ENCODE measurements at places on chromosomes 11 and 22.

- no peak for DNase-seq
Measured at GRCh38 chr11:29432719-29433325, 584.0 kb downstream of the KCNA4 start.

GRCh38 chr11:17531071-17531600, 13.1 kb downstream of the USH1C start:
- no peak for DNase-seq

- no peak for DNase-seq
Measured at GRCh38 chr11:78219493-78220217, 30.9 kb downstream of the USP35 start.

GRCh38 chr22:40238425-40239344, 61.0 kb downstream of the TNRC6B start:
- no peak for DNase-seq

DNA sequence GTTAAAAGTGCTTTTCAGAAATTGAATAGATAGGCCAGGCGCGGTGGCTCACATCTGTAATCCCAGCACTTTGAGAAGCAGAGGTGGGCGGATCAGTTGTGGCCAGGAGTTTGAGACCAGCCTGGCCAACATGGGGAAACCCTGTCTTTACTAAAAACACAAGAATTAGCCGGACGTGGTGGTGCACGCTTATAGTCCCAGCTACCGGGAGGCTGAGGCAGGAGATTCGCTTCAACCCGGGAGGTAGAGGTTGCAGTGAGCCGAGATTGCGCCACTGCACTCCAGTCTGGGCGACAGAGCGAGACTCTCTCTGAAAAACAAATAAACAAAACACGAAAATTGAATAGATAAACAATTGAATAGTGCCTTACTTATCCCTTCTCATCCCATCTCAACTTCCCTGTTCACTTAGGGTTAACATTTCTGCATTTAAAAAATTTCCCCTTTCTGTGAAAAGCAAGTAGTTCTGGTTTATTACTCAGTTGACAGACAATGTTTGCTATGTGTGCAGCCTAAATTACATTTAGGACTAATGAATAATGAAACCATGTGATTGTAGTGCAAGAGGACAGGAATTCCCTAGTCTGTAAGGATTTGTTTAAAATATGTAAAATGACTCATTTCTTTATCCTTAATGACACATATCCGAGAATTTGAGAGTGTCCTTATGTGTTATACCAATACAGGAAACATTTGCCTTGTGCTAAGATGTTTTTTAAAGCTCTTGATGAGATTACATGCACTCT, 6.0 kb downstream of the RNF169 start:
- no peak for DNase-seq

GRCh38 chr11:88596786-88597185, 259.2 kb upstream of the CTSC start:
- no peak for DNase-seq

GRCh38 chr22:37822079-37822833, 926 bp upstream of the GALR3 start:
- DNase-seq: no peak

GRCh38 chr11:47127213-47127612, 49.5 kb downstream of the ARFGAP2 start:
- no peak for DNase-seq

GRCh38 chr11:82765466-82766034, 31.9 kb upstream of the FAM181B start:
- DNase-seq: no peak

GRCh38 chr11:126160345-126161022, 51.0 kb downstream of the RPUSD4 start:
- DNase-seq: no peak

Data from stimulated activated CD4-positive, alpha-beta T cell treated with anti-CD3 and anti-CD28 coated beads, Interleukin-2, amount 100 ng/mL, for 24 hours (primary cell).